ENCODE measurements at places on chromosomes 5 and 9.
A peak's percentile ranks its signal among the peaks of the same experiment; 100 is the strongest.

DNA sequence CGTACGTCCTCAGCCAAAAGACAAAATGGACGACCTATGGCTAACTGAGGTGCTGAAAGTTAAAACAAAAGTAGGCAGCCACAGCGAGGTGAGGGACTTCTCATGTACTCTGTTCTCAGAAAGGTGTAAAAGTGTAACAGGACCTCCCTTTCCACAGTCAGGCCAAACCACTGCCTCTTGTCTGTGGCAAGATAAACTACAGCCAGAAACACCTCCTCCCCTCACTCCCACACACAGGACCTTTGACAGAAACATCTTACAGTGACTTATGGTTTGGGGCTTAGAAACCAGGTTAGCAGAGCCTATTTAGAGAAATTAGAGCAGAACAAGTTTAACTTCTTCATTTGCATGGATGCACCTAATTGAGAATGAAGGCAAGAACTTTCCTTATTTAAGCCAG lies 499.1 kb upstream of the GRIN3A start:
- no peak for DNase-seq

DNA sequence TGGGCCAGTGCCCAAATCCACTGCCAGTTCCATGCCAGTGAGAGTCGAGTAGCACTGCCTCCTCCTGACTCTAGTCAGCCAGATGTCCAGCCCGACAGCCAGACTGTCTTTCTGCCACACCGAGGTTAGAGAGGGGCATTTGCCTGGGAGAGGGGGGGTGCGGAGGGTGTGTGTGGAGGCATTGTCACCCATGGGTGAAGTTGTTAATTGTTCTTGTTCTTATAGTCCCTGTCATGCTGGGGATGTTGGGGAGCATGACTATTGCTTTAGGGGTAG lies 1.1 kb downstream of the RGP1 start:
- DNase-seq = no peak

DNA sequence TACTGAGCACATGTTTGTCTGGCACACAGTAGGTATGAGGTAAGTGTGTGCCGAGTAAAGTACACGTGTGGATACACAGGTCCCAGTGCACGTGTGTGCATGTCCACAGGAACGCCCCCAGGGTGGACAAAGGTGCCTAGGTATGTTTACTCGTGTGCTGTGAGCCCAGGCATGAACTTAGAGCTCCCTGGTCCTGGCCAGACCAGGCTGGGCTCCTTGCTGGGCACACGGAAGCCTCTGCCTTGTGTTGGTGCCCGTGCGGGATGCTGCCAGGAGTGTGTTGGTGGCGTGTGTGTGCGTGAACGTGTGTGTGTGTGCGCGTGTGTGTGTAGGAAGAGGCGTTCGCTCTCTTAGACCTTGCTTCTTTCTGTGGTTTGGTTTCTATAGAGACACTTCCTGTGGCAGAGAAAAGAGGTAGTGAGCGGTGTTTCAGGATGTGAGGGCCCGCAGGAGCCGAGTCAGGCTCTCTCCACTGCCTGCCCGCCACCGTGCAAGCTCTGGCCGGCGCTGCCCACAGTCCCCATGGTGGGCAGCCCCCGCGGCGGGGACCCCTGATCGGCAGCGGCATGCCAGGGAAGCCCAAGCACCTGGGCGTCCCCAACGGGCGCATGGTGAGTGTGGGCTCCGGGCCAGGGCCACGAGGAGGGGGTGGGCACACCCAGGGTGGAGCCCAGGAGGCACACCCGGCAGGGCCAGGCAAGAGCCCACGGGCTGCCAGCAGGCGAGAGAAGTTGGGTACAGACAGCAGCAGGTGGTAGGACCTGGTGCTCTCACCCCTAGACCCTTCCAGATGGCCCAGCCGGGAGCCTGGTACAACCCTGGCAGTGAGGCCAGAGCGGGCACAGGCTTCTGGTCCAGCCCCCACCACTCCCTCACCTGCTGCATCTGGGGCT lies at the start of gene RGS14:
Gene RGS14 (plus strand): TSS at position 466 of the 893 bp plus-strand sequence. CDS start 101 bp downstream, at position 567.
- peak; percentile 37 for DNase-seq

DNA sequence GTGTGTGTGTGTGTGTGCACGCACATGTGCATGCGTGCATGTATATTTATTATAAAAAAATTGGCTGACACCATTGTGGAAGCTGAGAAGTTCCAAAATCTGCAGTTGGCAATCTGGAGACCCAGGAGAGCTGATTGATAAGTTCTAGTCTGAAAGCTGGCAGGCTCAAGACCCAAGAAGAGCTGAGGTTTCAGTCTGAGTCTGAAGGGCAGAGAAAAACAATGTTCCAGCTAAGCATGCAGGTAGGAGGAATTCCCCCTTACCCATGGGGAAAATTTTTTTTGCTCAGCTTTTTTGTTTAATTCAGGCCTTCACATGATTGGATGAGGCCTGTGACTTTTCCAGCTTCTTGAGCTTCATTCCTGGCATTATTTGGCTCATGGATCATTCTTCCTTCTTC lies 31.2 kb upstream of the ACTBL2 start:
- no peak for DNase-seq

GRCh38 chr5:150119421-150120061 lies 33.2 kb upstream of the CSF1R start:
- no peak for DNase-seq

DNA sequence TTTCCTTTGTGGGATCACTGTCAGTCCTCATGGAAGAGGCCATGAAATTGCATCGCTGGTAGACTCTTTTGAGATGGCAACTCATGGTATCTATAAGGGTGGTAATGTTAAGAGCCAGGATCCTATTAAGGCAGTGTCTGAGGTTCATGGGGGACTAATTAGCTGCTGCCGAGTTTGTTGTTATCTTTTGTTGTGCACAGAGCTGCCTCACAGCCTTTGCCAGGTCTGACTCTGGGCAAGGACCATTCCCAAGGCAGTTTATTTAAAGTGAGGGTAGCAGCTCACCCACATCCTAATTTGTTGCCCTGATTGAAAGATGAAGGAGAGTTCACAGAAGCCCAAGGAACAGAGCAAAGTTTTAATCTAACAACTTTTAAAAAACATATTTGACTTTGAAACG lies 7.9 kb downstream of the SMARCA2 start:
- no peak for DNase-seq

Data from stimulated activated CD8-positive, alpha-beta memory T cell treated with anti-CD3 and anti-CD28 coated beads, Interleukin-7, amount 100 ng/mL, for 1 hour (primary cell).